ENCODE measurements at places on chromosomes 6 and 20.

GRCh38 chr6:3017304-3017703, 17.6 kb downstream of the NQO2 start:
- DNase-seq = no peak

DNA sequence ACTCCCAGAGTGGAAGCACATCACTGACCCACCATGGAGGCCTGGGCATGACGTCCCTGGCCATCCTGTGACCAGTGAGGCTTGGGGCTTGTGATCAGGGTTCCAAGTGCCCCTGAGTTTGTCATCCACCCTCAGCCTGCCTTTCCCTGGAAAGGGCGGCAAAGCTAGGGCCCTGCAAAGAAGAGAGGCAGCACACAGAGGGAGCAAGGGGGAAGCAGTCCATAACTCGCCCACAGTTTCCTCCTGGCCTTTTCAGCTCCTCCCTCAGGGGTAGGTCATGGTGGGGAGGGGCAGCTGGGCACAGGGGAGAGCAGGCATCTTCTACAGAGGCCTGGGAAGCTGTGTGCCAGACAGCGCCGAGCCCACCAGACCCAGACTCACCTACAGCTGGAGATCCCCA, at the start of gene NCR2:
Gene NCR2 (plus strand): TSS at position 313 of the 400 bp plus-strand sequence. CDS start 269 bp downstream, outside the sequence.
- no peak for DNase-seq

- DNase-seq = no peak
Measured at GRCh38 chr6:52231406-52232127, 12.7 kb downstream of the IL17F start.

GRCh38 chr6:119215885-119216590, 133.5 kb downstream of the MAN1A1 start:
- no peak for DNase-seq

DNA sequence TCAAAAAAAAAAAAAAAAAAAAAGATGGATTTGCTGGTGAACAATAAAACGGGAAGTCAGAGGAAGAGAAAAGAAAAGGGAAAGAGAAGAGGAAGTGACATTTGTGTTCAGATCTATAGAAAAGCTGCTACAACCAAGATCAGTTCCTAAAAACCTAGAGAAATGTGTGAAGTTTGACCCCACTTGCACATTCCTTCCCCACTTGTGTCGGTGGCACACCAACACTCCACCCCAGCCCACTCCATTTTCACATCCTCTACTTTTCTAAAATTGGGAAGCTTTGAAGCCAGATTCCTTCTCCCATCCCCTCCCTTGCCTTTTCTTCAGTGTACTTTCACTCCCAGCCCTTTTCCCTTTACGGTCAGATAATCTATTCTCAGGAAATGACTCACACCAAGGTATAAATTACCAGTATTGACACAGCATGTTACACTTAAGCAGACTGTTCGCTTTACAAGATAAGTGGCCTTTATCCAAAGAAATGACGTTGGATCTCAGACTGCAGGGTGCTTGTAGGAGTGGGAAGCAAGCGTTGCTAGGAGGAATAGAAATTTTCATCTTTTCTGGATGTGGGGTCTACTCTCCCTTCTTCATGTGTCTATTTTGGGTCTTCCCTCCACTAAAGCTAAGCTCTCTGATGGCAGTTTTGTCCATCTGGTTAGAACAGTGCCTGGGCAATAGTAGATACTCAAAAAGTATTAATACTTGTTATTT, 92.5 kb upstream of the ADGRF1 start:
- no peak for DNase-seq

DNA sequence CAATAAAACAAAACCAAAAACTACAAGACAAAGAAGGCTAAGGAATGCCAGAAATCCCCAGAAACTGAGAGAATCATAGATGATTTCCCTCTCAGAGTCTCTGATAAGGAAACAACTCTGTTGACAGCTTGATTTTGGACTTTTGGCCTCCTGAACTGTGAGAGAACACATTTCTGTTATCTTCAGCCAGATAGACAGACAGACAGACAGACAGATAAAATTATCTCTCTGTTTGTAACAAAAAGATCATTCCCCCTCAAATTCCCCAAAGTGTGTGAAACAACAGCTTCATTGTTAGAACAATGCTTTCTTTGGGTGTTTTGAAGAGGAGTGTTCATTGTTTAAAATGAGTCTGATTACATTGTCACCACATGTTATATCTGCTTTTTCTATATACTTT, 148.2 kb downstream of the BCKDHB start:
- DNase-seq = peak; percentile 49

DNA sequence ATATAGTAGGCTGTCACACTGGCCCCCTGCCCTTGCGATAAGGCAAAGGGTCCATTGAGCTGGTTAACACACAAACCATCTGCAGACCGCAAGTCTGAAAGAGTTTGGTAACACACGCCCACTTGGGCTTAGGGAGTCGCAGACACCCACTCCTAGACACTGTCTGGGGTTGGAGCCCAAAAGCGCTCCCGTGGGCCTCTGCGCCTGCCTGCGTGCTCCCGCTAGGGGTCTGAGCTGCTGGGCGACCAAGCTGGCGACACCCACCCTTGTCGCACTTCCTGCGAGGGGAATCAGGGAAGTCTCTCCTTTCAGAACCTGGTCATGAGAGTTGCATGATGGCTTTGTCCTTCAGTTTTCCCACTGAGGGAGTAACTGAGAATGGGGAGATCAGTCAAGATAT, 653.0 kb downstream of the HTR1B start:
- DNase-seq = no peak

GRCh38 chr6:110232450-110232849, 52.2 kb downstream of the CDC40 start:
- DNase-seq = no peak

DNA sequence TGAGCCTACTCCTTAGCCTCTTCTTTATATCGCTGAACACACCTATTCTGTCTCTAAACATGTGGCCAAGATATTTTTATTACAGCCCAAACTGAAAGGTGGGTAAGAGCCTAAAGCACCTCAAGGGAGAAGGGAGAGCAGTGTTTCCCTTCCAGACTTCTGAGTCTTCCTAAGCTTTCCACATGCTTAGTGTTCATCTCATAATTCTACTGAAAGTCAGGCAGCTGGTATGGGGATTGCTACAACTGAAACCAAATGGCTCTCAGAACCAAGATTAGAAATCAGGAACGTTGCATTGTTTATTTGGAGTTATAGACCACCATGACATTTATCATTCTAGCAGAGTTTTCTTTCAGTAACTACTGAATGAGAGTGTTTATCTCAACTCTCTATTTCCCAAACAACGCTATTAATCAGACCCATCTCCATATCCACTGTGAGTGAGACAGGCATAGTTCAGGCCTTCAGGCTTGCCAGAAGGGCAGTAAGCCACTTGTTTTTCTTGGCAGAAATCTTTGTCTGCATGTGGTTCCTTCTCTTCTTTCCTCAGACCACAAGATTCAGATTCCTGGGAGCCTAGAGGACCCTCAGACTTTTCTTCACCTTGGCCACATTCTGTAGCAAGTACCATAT, 22.8 kb downstream of the VGLL2 start:
- no peak for DNase-seq

DNA sequence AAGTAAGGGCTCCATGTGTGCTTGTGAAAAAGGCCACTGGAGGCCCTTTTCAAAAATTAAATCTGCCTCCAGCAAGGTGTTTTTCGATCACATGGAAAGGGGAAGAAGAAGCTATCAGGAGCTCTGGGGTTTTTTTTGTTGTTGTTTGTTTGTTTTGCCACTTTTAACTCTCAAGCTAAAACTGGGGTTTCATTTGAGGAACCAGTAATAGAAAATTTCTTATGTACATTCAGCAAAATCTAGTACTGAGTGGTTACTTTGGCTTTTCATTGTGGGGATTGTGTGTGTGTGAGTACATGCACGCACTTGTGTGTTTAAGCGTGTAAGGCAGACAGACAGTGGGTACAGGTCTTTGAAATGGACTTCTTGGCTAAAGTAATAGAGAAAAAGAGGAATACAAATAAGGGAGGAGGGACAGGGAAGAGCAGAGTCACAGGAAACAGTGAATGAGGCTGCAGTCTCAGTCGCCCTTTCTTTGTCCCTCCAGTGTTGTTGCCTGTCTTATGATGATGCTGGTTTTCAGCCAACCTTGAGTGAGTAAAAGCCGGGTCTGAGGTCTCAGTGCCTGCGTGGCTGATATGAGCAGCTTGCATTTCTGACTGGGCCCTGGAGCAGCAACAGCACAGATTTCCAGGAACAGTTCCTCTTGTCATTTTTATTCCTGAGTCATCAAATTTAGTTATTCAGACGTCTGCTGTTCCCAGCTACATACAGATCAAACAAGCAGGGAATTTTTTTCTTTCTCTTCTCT, 26.2 kb downstream of the SLC16A10 start:
- DNase-seq = peak; percentile 75

GRCh38 chr6:89828988-89829471, 650 bp upstream of the CASP8AP2 start:
- DNase-seq = no peak

- DNase-seq = no peak
Measured at GRCh38 chr6:157965387-157965786, 16.3 kb upstream of the SYNJ2 start.

DNA sequence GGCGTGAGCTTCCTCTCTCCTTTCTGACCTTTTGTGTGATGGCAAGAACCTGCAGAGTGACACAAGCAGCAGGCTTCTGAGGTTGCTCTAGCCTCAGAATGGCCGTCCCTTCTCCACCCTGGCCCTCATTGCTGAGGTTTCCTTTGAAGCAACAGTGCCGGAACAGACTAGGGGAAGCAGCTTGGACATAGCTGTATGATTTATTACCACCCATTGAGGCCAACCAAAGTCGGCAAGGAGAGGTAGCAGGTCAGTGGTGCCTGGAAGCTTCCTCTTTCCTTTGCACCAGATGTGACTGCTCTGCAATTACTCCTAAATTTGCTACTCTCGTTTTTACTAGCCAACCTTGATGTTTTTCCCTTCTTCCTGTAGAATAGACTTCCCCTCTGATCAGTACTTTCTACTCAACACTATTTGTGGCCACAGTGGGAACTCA, 31.4 kb downstream of the PTPN1 start:
- no peak for DNase-seq

DNA sequence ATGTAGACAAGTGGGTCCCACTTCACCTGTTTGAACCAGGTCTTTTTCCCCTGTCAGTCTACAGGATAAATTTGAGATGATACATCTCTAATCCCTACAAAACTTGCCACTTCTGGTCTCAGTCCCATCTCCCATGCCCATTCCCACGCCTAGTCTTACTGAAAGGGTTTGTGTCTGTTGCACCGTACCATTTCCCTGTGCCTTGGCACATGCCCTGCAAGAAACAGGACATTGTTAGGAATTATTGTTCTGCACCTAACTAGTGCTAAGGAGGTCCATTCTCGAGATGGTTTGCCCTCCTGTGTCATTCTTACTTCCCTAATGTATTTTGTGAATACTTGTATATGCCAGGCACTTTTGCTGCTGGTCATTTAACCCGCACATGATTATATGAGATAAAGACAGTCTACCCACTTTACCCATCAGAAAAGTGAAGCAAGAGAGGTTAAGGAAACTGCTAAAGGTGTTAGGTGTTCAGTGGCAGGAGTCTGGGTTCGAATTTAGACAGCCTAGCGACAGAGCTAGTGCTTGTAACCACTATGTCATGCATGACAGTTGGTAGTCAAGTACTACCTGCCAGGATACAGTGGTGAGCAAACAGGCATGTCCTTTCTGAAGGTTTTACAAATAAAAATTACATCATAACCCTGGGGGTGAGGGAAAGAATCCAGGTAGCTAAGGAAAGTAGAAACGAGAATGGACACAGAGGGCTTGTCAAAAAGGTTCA, 12.7 kb downstream of the FAM217A start:
- no peak for DNase-seq

DNA sequence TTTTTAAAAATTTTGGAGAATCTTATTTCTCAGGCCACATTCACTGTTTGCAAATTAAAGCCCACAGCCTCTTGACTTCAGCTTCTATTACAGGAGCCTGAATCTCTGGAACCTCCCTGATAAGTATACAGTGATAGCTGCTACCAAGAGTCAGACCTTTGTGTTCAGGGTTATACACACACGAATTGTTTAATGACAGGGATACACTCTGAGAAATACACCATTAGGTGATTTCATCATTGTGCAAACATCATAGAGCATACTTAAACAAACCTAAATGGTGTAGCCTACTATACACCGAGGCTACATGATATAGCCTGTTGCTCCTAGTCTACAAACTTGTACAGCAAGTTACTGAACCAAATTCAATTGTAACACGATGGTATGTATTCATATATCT, 473.9 kb downstream of the PKHD1 start:
- DNase-seq = no peak

- peak; percentile 72 for DNase-seq
Measured at GRCh38 chr6:158803733-158804143, 15.4 kb downstream of the EZR start.

DNA sequence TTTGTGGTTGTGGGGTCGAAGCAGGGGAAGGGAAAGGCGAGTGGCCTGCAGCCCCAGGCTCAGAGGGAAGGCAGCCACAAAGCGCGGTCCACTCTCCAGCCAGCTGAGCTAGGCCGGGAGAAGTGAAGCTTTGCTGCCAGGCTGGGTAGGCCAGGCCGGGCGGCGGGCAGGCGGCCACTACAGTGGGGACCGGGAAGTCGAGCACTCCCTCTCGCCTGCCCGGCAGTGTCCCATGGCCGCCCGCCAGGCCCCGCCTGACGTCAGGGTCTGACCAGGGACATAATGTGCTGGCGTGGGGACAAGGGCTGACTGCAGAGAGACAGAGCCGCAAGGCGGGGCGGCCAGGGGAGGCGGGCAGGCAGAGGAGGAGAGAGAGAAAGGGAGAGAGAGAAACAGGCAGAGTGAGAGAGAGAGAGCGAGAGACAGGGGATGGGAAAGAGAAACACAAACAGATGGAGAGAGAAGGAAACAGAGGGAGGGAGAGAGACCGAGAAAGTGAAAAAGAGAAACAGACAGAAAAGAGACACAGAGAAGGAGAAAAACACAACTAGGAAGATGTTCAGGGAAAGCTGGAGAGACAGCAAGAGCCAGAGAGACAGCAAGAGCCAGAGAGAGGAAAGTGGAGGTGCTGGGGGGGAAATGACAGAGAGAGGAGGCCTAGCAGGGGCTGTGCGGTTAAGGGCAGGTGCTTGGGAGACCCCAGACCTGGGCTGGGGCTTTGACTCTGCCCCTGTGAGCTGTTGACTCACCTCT, 94.5 kb upstream of the PTPN1 start:
- DNase-seq = no peak

DNA sequence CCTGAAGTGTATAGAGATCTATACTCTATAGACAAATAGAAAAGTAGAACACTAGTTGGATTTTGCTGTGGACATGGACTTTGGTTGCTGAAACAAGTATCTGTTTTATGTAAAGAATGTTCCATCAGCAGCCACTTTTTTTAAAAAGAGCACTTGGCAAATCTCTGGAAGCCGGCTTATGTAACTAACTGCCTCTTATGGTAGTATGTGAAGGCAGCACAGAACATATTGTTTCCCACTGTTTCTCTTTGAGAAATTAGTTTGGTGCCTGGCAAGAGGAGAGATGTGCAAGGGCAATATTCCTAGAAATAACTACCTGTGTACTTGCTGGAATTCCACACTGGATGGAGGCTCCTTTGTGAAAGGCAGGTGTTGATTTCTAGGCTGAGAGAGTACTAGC, 242.3 kb upstream of the PREP start:
- DNase-seq = no peak

DNA sequence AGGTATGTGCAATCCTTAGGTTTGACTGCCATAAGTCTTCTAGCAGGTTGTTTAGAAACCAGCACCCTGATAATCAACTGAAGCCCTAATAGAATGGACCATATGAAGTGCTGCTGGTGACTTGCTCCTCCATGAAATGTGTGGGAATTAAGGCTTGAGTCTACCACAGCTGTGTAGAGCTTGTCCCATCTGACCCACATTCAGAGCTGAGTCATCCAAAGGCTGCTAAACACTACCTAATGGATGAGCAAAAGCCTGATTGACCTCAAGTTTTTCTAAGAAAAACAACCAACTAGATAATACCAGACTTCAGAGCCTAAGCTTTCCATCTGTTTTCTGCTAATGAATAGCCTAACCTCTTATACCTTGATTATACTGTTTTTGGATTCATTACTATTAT, 120.3 kb upstream of the MOCS1 start:
- no peak for DNase-seq
